AG08395 (cell line): ENCODE measurements at places on chromosomes 6 and 20.
A peak's percentile ranks its signal among the peaks of the same experiment; 100 is the strongest.

DNA sequence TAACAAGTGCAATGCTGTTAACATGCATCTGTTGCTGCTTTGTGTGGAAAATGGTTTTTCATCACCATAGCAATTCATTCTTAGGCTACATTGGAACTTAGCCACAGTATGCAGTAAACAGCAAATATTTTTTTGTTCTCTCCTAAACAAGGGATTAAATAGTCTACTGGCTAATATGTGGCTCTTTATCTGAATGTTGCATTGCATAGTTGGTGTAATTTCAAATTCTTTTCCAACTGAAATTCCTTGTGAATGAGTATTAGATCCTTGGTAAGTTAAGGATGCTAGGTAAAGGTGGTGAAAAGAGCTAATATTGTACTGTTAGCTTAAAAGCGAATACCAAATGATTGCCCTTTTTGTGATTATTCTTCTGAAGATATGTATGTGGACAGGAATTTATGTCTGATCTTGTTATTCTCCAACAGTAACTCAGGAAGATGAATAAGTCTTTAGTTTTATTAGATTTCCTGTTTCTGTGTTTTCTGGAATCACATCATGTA, 958 bp downstream of the MLIP start:
- DNase-seq, result peak; percentile 15

DNA sequence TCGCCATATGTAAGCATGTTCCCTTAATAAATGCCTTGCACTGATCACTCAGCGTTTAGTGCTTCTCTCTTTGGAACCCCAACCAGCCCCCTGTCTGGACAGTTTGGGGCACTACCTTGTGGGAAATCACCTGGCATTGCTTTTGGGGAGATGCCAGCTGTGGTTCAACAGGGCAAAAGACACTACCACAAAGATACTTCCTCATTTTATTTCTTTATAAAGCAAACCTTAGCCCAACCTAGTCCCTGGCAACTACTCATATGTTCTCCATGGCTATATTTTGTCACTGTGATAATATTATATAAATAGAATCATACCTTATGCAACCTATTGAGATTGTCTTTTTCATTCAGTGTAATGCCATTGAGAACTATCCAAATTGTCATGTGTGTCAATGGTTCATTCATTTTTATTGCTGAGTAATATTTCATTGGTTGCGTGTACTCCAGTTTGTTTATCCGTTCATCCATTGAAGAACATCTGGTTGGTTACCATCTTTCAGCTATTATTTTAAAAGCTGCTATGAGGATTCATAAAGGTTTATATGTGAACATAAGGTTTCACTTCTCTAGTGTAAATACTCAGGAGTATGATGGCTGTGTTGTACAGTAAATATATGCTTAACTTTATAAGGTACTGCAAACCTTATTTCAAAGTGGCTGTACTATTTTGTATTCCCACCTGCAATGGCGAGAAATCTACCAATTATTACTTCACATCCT, 114.8 kb downstream of the MOXD1 start:
- DNase-seq, result no peak

GRCh38 chr6:1382883-1383728, 6.3 kb upstream of the FOXF2 start:
- no peak for DNase-seq

GRCh38 chr20:38872036-38872435, 54.2 kb upstream of the FAM83D start:
- no peak for DNase-seq

DNA sequence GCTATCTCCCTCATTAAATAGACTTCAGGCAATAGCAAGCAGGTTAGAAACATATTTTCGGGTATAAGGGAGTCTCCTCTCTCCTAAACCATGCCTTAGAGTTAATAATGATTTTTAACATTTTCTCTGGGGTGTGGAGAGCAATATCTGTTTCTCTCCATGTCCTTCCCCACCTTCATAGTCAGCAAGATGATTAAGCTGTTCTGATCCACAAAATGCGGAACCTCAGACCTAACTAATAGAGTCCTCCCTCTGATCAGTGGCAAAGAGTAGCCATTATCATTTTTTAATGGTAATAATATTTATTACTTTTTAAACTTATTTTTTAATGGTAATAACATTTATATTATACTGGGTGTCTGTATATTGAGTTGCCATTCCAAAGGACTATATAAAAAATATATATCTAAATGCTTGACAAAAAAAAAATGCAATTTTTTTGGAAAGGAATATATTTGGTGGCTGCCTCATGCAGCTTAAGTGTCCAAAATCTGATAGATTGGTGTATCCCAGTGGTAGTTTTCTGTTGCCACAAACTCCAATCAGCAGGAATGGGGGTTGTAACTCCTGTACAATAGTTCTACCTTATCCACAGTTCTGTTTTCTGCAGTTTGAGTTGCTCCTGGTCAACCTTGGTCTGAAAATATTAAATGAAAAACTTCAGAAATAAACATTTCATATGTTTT, 14.0 kb upstream of the BTN3A2 start:
- no peak for DNase-seq

- DNase-seq, result peak; percentile 70
Observed at GRCh38 chr20:25178563-25179438, 16.7 kb upstream of the ENTPD6 start.

DNA sequence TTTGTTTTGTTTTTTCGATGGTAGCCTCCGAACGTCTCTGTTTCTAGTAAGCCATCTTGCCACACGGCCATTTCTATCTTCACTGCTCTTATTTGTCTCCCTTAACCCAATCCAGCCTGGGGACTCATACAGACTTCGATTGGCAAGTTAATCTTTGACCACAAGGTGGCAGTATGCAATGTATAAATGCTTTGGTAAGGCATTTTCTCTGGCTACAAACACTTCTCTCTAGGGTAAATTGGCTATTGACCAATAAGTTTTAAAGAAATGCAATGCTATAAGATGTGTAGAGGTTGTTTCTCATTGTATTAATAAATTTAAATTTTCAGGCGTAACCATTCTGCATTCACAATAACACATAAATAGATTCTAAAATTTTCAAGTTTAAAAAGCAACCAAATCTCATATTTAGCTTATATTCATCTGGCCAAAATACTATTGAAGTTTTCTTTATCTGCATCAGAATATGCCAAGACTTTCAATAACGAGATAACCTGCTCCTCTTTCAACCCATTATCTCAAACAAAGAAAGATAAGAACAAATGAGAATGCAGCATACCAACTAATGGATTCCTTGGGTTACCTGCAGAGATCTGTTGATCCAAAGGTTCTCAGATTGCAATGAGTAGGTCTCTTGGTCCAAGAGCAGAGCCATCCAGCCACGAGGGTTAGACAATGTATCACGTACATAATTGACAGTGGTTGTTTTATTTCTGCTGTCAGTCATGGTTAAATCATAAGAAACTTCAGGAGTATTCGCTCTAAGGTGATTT, 231.9 kb downstream of the PKHD1 start:
- DNase-seq, result peak; percentile 19

DNA sequence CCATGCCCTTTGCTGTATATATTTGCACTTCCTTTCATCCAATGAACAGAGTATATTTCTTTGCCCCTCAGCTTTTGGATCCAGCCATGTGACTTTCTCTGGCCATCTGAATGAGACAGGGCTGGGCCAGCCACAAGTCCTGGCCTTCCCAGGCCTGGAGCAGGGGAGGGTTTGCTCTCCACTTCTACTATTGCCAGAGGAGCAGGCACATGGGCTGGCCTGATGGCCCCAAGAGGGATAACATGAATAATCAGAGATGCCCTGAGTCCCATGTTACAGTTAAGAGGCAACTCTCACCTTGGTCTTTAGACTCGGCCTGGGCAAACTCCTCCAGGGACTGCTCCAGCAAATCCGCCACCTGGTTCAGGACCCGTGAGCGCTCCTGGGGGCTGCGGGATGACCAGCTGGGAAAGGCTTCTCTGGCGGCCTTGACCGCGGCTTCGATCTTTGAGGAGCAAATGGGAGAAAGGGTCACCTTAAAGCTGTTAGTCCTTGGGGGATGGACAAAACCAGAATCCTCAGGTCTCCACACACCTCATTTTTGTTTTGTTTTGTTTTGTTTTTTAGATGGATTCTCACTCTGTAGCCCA, 6.3 kb downstream of the ALDH8A1 start:
- DNase-seq, result no peak

GRCh38 chr20:35181731-35182130, 9.9 kb downstream of the PROCR start:
- DNase-seq, result peak; percentile 40

- no peak for DNase-seq
Observed at GRCh38 chr6:170132561-170132991, 158.3 kb downstream of the DLL1 start.

DNA sequence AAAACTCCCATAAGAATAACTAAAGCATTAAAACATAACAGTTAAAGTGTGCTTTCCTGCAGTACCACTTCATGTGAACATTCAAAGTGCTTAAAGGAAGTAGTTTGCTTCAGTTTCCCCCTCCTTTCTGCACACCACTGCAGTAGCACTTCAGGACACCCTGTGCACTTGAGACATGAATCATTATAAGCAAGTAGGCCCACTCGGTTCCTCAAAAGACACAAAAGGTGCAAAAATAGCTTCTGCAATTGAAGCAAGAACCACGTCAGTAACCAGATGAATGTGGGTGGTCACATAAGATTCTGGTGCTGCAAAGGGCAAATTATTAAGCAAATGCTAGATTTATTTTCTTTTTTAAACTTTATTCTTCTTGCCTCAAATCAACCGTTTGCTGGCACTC, 160.6 kb downstream of the HIVEP2 start:
- no peak for DNase-seq

DNA sequence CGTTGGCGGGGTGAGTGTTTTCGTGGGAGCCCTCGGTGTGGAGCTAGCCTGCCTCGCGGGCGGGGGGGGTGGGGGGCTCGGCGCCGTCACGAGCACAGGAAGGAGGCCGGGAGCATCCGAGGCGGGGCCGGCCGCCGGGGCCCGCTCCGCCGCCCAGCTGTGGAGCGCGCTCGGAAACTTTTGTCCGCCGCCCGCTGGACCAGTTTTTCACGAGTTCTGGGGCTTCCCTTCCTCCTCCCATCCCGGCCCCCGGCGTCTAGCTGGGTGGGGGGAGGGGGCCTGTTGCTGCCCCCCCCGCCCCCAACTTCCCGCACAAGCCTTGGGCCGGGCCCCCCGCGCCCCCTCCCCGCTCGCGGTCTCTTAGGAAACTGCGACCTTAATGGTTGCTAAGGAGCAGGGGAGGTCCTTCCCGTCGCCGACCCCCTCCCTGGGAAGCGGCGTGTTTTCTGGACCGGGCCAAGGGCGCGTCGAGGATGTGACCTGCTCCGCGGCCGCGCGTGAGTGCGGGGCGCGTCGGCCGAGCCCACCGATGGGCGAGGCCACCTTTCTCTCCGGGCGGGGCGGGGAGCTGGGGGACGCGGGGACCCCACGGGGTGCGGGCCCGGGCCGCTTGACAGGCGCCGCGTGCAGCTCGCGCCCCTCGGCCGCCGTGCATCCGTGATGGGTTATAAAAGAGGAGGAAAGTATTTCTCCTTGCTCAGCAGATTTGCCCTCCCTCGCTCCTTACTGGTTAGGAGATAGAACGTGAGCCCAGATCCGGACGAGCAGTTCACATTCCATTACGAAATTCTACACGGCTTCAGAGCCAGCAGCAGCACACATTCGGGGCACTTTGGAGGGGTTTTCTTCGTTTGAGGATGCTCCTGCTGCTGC, 1.4 kb downstream of the RREB1 start:
- peak; percentile 81 for DNase-seq

DNA sequence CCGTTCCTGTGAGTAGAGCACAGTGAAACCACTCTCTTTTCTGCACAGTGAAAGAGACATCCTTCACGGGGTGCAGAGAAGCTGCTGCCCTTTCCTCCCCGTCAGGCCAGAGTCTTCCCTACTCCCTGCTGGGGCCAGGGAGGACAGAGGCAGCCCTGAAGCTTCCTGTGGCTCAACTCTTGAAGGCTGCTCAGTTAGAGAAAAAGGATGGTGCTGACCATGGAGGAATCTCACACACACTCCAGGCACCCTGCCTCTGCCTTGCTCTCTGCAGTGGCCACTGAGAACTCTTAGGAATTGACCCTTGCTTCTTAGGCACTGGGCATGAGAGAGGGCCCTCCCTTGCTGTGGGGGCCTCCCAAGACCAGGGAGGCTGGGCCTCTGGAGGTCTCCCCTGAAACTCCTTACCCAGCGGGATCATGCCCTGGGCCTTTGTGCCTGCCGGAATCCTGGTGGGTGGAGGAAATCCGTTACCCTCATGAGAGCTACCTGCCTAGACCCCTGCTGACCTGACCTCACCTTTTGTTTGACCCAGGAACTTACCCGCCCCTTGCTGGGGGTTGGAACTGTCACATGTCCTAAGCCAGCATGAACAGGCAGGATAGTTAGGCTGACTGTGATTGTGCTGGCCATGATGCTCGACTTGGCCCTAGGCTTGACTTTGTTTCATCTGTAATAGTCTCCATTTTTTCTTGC, 65.0 kb upstream of the CD93 start:
- no peak for DNase-seq

GRCh38 chr6:159988983-159989454, 20.1 kb downstream of the IGF2R start:
- no peak for DNase-seq

DNA sequence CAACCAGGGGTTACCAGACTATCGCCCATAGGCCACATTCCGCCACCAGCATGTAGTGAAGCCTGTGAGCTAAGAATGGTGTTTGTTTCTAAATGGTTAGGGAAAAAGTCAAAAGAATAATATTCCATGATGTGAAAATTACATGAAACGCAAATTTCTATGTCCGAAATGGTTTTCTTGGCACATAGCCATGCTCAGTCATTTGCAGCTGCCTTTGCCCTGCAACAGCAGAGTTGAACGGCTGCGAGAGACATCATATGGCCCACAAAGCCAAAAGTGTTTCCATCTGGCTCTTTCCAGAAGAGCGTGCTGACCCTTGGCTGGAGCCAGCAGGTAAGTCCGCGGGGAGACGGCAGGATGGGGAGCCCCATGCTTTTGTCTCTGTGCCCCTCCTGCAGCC, 60.7 kb downstream of the FAM120B start:
- no peak for DNase-seq

DNA sequence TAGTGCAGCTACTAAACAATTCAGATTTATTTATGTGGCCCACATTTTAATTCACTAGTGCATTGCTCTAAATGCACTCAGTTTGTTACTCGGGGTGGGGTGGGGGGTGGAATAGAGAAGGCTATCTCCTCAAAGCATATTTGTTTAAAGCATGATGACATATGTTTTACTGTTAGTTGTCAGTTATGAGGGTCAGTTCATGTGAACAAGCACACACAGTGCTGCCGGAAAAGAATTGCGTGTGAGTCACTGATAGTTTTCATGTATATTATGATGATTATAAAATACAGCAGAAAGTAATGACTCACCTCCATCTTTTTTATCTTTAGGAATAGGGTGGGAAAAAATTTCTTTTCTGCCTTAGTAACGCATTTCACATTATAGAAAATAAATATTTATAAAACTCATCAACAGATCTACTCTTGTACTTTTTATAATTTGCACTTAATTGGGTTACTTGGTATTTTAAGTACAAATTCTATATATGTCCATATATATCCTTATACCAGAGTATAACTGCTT, 42.2 kb upstream of the STXBP5 start:
- DNase-seq, result no peak

GRCh38 chr6:127832381-127832780, 68.5 kb downstream of the THEMIS start:
- no peak for DNase-seq

DNA sequence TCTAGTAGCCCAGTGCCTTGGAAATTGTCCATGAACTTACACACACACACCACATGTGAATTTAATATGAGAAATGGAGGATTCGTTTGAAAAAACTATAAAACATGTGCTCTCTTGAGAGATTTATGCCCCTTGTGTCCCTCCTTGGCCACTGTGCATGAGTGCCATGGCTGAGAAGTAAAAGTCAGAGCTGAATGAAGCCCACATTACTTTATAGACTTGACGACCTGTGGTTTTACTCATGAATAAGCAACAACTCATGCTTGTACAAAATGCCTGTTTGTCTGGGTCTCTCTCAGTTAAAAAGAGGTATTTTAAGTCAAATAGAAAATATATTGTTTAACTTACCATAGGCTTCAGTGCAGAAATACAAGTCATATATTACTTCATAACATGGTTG, 102.7 kb downstream of the KCNQ5 start:
- no peak for DNase-seq
